H54 (cell line): ENCODE measurements at places on chromosomes 12 and 14.

- DNase-seq, result no peak
Measured at GRCh38 chr12:121791671-121792551, 1.6 kb downstream of the RHOF start.

GRCh38 chr14:32050878-32051277, 26.2 kb upstream of the ARHGAP5 start:
- DNase-seq, result no peak

DNA sequence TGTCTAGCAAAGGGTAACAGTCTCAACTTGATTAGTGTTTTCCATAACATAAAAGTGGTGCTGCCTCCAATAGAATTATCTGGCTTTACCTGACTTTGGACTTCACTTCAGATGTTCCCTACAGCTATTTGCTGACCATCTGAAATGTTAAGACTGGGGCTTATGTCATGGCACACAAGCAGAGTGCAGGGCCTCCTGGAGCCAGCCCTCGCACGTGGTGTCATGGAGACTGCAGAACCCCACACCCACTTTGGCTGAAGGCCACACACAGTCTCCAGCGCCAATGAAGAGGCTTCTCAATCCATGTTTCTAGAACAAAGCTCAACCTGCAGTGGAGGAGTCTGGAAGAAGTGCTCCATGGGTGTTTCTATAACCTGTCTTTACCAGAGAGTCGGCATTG, 169.6 kb upstream of the FRMD6 start:
- DNase-seq, result no peak

- DNase-seq, result no peak
Measured at GRCh38 chr14:30517737-30518136, 41.2 kb upstream of the G2E3 start.

DNA sequence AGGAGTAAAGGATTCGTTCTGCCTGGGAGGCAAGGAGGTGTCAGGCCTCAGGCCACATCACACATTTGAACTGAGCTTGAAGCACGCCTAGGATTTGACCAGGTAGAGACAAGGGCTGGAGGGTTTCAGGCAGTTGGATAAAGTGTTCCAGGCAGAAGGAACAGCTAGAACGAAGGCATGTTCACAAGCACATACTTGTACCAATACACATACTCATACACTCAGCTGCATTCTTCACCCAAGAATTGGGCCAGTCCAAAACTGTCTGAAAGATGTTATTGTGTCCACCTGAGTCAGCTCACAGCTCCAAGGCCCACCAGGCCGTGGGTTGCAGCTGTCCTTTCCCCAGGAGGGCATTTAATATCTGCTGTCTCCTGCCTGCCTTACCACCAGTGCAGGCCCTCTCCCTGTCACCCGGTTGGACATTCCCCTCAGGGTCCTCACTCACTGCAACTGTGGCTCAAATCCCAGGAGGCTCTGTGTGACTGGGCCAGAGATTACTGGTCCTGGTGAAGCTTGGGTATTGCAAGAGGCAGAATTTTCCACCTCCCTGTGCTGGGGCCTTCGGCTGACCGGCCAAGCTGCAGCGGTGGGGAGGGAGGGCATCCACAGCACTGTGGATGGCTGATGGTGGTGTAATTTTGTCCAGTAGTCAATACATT, 12.8 kb upstream of the AQP2 start:
- no peak for DNase-seq

GRCh38 chr12:76030341-76031080, 1.1 kb downstream of the PHLDA1 start:
- no peak for DNase-seq

GRCh38 chr12:117226505-117226904, 36.2 kb upstream of the FBXO21 start:
- DNase-seq, result no peak

GRCh38 chr14:100774164-100774537, 47.5 kb downstream of the DLK1 start:
- no peak for DNase-seq
